WTC11 (cell line): ENCODE measurements at places on chromosomes 16 and 17. TPM values are rescaled to one million over a fixed set of nuclear protein-coding genes. Genes with fewer than 3 reads are reported as not detected.
A peak's percentile ranks its signal among the peaks of the same experiment; 100 is the strongest.

GRCh38 chr17:69878661-69879060, 196.4 kb upstream of the KCNJ16 start:
- no peak for DNase-seq

KRT27 gene
- total RNA-seq = not detected in 3 replicates

DNA sequence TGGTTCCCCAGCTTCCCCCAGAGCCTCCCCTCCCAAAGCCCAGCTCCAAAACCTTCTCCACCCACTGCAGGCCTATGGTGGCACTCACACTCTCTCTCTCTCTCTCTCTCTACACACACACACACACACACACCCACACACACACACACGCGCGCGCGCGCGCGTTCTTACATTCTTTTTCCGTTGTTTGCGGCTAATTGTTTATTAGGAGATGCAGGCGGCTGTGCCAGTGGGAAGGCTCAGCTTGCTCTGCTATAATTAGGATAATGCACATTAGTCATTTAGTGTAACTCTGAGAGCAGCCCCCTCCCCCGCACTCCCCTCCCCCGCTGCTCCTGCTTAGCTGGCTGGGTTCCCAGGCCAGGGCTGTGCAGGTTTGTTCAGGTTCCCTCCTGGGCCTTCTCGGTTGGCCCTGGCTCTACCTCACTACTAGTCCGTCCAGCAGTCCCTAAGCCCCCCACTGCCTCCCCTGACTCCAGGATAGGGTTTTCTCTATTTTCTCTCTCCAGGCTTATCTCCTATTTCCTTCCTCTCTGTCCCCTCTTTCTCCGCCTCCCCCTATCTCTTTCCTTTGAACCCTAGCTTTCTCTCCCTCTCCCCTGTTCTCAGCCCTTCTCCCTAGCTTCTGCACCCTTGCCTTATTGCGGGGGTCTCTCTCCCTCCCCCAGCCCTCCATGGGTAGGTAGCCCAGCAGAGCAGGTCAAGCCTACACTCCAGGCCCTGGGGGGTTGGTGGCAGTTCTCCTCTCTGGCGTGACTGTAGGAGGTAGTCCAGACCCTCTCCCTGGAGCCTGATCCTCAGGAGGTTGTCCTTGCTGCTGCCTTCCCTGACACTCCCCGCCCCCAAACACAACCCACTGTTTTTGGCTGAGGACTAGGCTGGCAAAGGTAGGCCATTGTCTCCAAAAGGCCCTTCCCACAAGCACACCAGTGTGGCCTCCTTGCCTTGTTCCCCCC, 34.0 kb downstream of the TMEM132E start:
- peak; percentile 45 for DNase-seq

- DNase-seq = no peak
Measured at GRCh38 chr16:239948-240277, 5.3 kb downstream of the FAM234A start.

ACSM2A gene
- 0.14 TPM in 1 of 3 replicates, not detected in the others for total RNA-seq

GRCh38 chr16:21937336-21937829, 15.8 kb upstream of the UQCRC2 start:
- no peak for DNase-seq

DNA sequence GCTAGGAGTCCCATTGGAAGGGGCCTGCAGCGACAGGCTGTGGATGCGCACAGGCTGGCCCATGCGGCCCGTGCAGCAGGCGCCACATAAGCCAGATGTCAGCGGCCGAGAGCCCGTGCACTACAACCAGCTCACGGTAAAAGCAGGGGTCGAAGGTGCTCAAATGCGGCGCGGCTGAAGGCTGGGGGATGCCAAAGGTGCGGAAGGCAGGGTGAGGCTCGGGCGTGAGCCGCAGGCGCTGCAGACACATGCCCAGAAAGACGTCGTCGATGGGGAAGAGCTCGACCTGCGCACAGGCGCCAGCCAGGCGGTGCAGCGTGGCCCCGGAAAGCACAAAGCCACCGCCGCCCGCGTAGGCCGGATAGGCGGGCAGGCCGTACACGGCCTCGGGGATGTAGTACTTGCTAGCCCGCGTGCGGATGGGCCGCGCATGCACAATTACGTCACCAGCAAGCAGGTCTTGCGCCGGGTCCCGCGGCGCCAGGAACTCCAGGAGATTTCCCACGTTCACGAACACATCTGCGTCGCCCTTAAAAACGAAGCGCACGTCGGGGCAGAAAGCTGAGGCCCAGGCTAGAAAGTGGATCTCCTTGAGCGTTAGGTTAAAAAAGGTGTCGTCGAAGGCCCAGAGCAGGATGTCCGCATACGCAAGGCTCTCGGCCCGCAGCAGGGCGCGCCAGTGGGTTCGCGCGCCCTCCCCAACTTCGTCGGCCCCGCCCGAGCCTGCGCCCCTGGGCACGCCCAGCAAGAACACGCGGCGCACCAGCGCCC, 1.3 kb downstream of the B3GNT9 start:
- DNase-seq = no peak

- DNase-seq = peak; percentile 80
Measured at GRCh38 chr16:72124761-72125634, 31.4 kb downstream of the DHX38 start.
